NCI-H2081 treated with DMSO at 0.1 percent for 48 hours (cell line): ENCODE measurements at places on chromosomes 2 and 18.

DNA sequence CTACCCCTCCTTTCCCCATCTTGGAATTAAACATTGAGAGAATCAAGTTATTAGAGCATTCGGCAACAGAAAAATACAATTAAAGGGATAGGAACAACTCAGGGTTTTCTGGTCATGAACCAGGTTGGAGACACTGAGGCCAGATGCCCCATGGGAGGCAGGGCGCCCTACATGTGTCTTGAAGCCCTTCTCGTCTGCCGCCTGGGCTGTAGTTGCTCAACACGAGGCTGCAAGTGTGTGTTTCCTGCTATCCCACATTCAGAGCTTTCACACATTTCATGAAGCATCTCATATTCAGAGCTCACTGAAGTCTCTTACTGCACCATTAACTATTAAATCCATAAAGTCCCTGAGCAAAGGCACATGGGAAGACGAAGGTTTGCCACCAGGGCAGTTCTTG is 28.8 kb downstream of the TTC39C start:
- DNase-seq = no peak

DNA sequence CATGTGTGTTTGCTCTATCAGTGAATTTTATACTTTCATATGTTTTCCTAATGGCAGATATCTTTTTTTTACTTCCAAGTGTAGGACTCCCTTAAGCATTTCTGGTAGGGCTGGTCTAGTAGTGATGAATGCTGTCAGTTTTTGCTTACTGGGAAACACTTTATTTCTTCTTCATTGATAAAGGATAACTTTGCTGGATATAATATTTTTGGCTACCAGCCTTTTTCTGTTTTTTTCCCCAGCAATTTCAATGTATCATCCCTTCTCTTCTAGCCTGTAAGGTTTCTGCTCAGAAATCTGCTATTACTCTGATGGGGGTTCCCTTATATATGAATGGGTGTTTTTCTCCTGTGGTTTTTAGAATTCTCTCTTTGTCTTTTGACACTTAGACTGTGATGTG is 980.6 kb upstream of the PIK3C3 start:
- DNase-seq = no peak

- no peak for DNase-seq
Observed at GRCh38 chr2:200716386-200716785, 95.3 kb upstream of the BZW1 start.

GRCh38 chr2:18430996-18431748 is 129.3 kb downstream of the RDH14 start:
- DNase-seq = no peak

DNA sequence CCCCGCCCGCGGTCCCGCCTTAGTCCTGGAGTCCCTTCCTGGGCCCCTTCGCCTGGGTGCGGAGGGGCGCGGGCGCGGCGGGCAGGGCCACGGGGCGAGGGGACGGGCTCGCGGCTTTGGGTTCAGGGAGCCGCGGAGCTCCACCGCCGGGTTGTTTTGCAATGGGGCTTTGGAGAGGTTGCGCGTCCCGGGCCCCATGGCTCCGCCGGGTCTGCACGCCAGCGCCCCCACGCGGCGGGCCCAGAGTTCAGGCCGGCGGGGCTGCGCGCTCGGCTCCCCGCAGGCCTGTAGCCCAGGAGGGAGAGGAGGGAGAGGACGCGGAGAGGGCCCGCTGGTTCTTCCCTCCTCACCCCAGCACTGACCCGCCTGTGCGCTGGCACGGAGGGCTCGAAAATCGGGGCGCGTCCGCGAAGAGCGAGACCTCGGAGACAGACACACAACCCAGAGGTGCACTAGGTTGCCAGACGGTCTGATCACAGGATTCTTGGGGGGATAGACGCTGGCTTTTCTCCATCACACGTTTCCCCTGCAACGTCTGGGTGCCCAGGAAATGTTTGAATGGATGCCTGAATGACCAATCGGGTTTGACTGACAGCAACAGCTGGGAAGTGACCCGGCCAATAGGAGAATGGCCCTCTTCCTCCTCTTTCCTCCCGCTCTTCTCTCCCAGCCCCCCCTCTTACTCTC is 4.9 kb upstream of the SIX2 start:
- DNase-seq = no peak

DNA sequence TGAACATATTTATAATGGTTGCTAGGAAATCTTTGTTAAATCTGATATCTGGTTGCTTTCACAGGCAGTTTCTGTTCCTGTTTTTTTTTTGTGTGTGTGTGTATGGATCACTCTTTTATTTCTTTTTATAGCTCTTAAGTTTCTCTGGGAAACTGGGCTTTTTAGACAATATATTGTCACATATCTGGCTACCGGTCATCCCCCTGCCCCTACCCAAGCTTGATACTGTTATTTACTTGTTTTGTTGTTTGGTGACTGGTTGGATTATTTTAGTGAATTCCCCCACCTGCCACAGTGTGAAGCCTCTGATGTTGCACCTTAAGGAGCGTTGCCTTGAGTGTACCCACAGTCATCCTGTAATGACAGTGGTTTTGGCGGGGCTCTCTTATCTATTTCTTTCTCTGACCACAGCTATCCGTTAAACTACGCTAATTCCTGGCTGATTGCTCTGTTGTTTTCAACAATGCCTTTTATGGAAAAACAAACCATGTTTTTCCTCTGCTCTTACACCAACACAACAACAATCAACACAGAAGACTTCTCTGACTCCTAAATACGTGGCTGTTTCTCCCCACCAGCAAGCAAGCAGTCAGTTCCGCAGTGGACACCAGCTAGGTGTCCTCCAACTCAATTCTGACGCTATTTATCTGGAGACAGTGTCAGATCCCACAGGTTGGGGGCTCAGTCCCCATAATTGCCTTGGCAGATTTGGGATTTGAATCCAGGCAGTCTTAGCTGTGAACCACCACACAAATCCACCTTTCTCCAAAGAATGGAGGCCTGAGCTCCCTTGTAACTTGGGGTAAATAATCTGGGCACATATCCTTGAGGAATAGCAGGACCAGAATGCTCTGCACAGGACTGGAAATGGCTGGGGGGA is 10.9 kb downstream of the GNLY start:
- DNase-seq = no peak

DNA sequence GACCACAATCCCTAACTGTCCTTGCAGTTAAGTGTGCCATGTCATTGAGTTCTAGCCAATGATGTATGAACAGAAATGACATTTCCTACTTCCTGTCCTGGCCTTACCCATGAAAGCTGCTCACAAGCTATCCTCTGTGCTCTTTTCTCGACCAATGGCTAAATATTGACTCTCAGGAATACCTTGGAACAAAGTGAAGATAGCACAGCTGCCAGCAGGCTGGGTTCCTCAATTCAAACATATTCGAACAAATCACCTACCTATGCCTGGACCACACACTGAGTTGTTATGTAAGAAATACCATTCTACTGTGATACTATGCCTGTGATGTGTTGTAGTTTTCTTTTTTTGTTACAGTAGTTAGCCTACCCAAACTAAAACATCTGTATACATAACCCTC is 65.1 kb downstream of the GAREM1 start:
- DNase-seq = no peak

DNA sequence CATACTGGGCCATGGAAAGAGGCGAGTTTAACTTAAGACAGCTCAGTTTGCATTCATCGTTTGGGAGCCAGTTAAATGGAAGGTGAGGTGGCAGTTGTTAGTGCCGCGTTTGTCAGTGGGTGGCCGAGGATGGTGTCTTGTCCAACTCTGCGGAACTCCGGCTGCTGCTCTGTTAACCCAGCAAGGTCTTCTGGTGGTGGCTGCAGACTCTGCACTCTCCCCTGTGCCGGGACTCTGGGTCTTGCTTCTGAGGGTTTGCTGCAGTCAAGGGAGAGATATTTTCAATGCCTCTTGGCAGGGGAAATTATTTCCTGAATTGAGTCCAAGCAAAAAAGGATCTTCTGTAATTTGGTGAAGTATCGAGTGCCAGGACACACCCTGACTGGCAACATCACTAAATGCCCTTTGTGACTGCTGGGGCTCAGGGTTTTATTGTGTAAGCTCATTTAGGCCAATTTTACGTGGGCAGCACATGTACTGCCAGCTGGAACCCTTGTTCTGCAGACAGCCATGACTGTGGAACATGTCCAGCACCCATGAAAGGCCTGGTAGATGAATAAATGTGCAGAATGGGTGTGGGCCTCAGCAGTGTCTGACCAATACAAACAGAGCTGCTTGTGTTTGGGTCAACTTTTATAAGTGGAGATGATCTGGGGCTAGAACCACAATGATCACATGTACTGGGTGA is 58.1 kb downstream of the IL1R2 start:
- DNase-seq = no peak

GRCh38 chr18:77478646-77479442 is 229.2 kb downstream of the GALR1 start:
- no peak for DNase-seq

GRCh38 chr2:188970211-188970610 is 4.0 kb upstream of the COL3A1 start:
- no peak for DNase-seq

DNA sequence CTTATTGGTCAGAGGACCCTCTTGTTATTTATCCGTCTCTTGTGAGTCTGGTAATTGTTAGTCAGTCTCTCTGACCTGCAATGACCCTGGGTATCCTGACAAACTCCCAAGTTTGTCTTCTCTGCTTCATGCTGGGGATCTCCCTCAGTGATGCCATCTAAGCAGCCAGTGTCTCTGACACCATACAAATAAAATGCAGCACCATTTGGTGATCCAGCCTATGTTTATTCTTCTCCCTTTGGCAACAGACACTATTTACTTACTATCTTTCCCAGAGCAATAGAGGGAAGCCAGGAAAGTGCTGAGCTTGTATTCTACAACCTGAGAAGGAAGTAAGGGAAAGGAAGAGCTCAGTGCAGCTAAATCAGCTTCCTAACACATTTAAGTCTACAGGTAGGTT is 15.9 kb downstream of the SERPINE2 start:
- DNase-seq = no peak

- DNase-seq = no peak
Observed at GRCh38 chr2:204364860-204365535, 180.3 kb upstream of the PARD3B start.

DNA sequence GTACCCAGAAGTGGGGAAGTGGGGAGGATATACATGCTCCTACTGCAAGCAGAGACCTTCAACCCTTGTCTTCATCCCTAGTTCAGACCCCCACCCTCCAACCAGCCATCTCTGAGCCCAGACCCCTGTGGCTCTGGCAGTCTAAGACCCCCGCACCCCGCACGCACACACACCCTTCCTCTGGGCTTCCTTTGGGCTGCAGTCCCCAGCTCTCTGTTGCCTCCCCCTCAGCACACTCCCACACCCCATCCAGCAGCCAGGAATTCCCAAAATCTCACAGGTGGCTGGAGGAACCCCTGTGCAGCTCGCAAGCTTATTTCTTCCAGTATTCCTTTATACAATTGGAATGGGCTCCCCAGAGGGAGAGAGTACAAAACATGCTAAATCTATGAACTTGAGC is 13.9 kb upstream of the GYPC start:
- no peak for DNase-seq

GRCh38 chr2:8974016-8974415 is 29.5 kb downstream of the MBOAT2 start:
- no peak for DNase-seq

DNA sequence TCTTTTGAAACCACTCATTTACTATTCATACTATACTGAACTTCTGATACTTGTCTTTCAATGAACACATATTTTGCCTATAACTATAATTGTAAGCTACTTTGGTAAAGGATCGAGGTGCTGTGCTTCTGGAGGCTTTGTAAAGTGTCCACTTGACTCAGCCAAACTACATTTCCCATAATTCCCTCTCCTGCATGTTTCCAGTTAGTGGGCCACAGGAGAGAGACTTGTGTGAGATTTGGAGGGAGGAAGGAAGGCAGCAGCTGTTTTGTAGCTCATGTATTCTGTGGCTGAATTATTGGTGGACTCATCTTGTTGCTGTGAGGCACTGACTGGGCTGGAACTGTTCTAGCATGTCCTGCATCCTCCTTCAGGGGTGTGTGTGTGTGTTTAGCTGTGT is 328.8 kb downstream of the ARL6IP6 start:
- no peak for DNase-seq

DNA sequence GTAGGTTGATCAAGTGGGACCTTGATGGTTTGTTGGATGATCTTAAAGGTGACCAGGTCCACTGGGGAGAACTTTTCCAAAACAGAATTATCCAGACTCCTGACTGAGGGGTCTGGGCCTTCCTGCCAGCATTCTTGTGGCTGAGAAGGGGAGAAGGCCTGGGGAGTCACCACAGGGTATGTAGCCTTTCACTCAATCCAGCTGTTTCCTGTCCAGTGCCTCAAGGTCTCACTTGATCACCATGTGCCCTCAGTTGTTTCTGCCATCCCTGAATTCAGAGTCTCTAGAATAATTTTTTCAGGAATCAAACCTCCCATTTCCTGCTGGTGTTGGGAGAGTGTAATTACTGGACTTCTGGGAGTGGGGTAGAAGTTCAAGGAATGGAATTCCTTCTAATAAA is 54.4 kb upstream of the TANC1 start:
- DNase-seq = no peak

DNA sequence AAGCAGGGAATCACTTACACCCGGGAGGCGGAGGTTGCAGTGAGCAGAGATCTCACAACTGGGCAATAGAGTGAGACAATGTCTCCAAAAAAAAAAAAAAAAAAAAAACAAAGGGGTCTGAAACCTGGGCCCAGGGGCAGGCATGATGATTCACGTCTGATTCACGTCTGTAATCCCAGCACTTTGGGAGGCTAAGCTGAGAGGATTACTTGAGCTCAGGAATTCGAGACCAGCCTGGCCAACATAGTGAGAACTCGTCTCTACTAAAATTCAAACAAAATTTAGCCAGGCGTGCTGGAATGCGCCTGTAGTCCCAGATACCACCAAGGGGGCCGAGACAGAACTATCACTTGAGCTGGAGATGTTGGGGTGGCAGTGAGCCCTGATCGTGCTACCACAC is 30.3 kb downstream of the TEX44 start:
- no peak for DNase-seq

DNA sequence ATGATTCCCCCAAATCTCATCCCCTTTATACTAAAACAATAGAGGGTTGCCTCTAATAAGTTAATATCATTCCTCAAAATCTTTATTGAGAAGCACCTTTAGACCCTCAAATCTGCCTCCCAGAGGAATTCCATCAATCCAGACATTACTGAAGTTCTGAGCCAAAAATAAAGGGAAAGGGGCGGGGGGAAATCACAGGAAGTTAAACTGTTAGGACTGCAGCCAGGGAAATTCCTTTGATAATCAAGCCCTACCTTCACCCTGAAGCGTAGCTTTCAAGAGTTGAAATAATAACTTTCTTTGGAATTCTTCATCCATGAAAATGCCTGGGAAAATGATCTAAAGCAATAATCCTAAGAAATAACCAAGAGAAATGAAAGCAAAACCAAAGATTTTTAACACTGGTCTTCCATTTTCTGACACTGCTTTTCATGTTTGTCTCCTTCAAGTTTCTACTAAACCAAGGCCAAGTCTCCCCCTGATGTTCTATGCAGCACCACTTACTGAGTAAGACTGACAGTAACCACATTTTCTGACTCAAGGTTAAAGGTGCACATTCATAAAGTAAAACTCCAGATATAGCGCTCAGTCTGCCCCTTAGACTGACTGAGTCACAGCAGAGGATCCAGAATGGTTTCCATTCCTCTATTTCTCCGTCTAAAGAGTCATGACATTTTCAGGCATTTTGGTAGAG is 78.2 kb downstream of the TCF4 start:
- no peak for DNase-seq

- no peak for DNase-seq
Observed at GRCh38 chr18:44654573-44654972, 26.1 kb upstream of the SETBP1 start.
